ENCODE measurements at places on chromosomes 6 and 20. TPM values are rescaled to one million over a fixed set of nuclear protein-coding genes. Genes with fewer than 3 reads are reported as not detected.

The RBL1 gene
- 13.3 TPM for total RNA-seq

DNA sequence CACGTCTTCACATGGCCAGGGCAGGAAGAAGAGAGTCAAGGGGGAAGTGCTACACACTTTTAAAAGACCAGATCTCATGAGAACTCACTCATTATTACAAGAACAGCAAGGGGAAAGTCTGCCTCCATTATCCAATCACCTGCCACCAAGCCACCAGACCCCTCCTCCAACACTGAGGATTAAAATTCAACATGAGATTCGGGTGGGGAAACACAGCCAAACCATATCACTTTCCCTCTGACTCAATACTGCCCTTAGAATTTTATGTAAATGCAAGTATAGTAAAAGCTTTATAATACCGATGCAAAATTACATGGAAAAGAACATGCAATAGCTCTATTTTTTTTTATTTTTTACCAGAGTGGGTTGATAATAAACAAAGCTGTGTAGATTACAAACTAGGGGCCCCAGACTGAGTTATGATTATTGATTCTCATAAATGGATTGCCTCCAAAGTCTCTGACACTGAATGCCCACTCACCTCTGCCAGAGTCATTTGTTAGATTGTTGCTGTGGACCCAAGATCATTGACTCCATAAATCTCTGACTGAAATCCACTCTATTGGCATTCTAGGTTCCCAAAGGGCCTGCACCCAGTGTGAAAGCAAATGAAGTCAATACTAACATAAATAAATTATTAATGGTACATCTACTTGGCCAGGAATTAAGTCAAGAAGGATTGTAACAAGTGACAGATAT lies 184.8 kb upstream of the FUT9 start:
- no peak for DNase-seq

DNA sequence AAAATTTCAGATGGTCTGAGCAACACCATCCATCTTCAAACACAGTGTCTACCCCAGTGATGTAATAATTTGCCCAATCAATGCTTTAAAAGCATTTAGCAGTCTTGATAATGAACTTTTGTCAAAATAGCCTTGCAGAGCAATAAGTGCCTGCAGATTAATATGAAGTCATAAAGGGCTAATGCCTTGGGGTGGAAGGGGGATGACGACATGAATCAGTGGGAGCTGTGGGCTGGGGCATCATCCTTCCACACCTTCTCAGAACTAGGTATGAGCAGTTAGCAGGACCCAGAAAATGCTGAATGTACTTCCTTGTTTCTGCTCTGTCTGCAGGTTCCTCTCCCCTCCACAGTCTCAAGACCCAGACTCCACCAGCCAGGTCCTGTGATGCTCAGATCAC lies 166.2 kb upstream of the MAFB start:
- DNase-seq: no peak

The CDS2 gene
- total RNA-seq: 56.2 TPM

- DNase-seq: no peak
Observed at GRCh38 chr6:43831191-43831590, 61.2 kb downstream of the VEGFA start.

DNA sequence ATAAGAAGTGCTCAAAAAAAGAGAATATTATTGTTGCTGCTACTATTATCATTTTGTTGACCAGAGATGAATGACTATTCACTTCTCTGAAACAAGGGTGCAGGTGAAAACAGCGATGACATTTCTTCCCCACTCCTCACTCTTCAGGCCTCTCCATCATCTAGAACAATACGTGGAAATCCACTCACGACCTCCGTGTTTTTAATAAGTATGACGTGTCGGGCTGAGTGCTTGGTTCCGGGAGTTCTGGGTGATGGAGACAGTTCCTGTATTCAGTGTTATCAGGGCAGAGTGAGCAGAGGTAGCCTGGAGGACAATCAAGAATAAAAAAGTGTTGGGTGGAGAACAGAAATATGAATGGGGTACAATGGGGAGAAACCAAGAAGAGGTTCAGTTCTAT lies 130.0 kb upstream of the ZNF217 start:
- DNase-seq: no peak

GRCh38 chr6:168865-169455 lies 123.3 kb upstream of the DUSP22 start:
- no peak for DNase-seq

- no peak for DNase-seq
Observed at GRCh38 chr6:56757588-56757984, 114.9 kb upstream of the DST start.

- DNase-seq: no peak
Observed at GRCh38 chr6:19841181-19841580, 4.0 kb downstream of the ID4 start.

DNA sequence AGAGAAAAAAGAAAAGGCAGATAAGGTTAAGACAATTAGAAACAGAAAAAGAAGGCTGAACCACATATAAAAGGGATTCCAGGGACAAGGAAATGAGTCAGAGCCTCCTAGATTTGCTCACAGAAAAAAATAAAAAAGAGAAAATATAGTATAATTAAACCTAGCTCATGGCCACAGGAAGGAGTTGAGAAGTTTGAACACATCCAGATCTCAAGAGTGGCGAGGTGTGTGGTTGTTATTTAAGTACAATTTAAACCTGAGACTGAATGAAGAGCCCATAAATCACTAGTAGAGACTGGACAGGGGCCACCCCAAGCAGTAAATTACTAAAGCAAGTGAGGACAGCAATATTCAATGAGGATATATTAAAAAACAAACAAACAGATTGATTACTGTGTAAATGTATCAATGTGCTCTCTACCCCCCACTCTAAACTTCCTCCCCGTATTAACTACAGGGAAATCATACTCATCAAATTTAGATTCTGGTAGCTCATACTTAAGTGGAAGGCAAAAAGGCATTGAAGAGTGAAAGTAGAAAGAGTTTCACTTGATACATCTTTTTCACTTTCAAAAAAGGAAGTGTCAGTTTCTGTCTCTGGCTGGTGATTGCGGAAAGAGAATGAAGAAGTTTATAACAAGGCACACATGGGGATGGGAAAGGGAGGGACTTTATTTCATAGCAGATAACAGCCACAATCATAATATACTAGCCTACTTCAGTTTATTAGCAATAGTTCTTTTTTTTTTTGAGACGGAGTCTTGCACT lies 49.3 kb upstream of the SCAF8 start:
- no peak for DNase-seq

The ACOT13 gene
- 40.6 TPM for total RNA-seq

DNA sequence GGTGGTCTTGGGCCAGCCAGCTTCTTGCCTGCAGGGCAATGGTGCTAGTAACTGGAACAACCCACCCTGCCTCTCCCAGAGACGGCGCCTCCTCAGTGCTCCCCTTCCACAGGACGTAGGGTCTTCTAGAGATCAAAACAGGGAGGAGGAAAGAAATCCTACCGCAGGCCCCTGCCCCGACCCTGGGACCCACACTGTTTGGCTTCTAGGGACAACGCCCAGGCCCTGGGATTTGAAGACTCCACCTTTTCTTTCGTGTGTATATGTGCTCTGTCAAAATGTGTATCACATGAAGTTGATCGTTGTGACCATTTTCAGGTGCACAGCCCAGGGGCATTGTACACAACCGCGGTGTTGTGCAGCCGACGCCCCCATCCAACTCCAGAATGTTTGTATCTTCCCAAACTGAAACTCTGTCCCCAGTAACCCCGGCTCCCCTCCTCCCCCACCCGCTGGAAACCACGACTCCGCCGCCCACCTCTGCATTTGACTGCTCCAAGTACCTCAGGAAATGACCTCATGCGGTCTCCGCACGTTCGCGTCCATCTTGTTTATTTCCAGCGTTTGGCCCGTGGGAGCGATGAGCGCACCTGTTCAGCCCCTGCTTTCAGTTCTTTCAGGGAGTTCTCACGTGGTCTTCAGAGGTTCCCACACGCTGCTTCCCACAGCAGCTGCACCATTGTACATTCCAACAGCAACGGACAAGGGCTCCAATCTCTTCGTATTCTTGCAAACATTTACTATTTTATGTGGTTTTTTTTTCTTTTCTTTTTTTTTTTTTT lies 3.4 kb upstream of the BHLHE23 start:
- DNase-seq: no peak

DNA sequence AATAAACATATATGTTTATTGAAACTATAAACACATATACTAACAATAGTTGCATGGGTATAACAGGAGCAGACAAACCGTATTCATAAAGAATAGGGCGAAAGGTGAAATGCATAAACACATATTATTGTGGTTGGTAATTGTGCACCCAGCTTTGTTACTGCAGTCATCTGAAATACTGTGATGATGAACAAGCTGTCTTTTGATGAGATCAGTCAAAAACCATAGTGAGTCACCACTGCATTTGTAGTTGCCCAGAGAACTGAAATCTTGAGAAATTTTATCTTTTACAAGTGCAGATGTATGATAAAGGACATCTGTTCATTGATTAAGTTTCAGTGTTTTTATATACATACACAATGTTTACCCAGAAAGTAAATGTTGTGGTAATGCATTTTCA lies 133.7 kb downstream of the MYO6 start:
- no peak for DNase-seq

GRCh38 chr6:25410102-25410501 lies 130.9 kb downstream of the CARMIL1 start:
- no peak for DNase-seq

DNA sequence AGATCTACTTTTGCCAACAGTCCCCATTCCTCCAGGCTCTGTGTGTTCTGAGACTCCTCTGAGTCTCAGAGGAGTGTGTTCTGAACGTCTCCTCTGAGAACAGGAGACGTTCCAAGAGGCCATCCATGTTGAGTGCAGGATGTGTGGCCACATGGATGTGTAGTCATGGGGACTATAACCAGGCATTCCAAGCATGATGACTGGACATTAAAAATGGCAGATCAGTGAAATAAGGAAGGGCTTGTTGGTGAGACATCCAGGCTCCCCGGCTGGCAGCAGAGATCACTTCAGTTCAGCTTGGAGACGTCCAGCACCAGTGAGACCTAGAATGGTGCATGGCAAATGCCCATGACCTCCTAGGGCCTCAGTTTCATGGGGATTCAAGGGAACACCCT lies 34.3 kb upstream of the POU5F1 start:
- DNase-seq: no peak
